Activated CD8-positive, alpha-beta T cell treated with anti-CD3 and anti-CD28 coated beads for 36 hours (primary cell): ENCODE measurements at places on chromosomes 11 and 22. TPM values are rescaled to one million over a fixed set of nuclear protein-coding genes. Genes with fewer than 3 reads are reported as not detected.

PRODH gene
- total RNA-seq: not detected

PRDM11 gene
- 2.6 TPM for total RNA-seq

GRCh38 chr22:49207008-49208003 lies 620.4 kb downstream of the BRD1 start:
- no peak for DNase-seq

GRCh38 chr11:2910401-2910955 lies 18.7 kb downstream of the PHLDA2 start:
- no peak for DNase-seq

DNA sequence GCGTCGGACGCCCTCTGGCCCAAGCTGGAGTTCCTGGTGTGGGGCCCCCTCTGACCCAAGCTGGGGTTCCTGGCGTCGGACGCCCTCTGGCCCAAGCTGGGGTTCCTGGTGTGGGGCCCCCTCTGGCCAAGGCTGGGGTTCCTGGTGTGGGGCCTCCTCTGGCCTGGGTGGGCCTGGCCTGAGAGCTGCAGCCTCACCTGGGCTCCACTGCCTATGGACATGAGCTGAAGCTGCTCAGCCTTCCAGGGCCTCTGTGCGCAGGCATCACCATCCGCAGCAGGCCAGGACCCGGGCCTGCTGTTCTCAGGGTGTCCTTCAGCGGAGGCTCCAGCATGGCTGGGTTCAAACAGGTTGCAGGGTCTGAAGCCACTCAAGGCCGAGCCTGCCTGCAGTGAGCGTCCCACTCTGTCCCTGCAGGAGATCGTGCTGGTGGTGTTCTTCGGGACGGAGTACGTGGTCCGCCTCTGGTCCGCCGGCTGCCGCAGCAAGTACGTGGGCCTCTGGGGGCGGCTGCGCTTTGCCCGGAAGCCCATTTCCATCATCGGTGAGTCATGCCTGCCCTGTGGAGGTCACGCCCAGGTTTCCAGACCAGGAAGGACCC lies 125.5 kb downstream of the KCNQ1 start:
- DNase-seq: no peak

DNA sequence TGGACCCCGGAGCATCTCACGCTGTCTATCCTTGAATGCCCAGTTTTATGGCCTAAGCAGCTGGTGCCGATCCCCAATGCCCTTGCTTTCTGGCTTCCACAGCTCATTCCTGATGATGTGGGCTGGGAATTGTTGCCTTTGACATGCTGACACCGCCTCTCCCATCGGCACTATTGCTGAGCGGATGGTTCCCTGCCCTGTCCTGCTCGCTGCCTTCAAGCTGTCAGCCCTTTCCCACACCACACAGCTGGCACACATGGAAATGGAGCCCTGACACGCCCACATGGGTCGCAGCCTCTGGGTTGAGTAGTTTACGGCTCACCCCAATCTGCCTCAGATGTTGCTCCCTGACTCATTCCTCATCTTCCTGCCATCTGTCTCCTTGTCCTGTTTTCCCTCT lies 110.2 kb upstream of the SESN3 start:
- no peak for DNase-seq

- no peak for DNase-seq
Measured at GRCh38 chr11:655036-655726, 18.1 kb downstream of the DRD4 start.
